Regular cardiac myocyte (primary cell): ENCODE measurements at places on chromosomes 3 and 15. TPM values are rescaled to one million over a fixed set of nuclear protein-coding genes. Genes with fewer than 3 reads are reported as not detected.

ZIC4 gene
- not detected in 2 replicates for total RNA-seq

PTH1R gene
- 0.38 and 0.85 TPM in 2 replicates for total RNA-seq

IL20RB gene
- 0.38 and 1.1 TPM in 2 replicates for total RNA-seq

GASK1A gene
- 1.9 and 2.3 TPM in 2 replicates for total RNA-seq

CLDN1 gene
- total RNA-seq, result 0.38 and 2.0 TPM in 2 replicates
